Stimulated activated CD4-positive, alpha-beta T cell treated with anti-CD3 and anti-CD28 coated beads, Interleukin-4, amount 100 ng/mL, for 48 hours (primary cell): ENCODE measurements at places on chromosomes 6 and 20.

GRCh38 chr20:46915575-46916257, 21.1 kb downstream of the EYA2 start:
- no peak for DNase-seq

GRCh38 chr6:47083586-47084047, 41.5 kb upstream of the ADGRF1 start:
- DNase-seq, result no peak

- no peak for DNase-seq
These were observed 208.6 kb downstream of the UST start for GRCh38 chr6:148955441-148955840.

GRCh38 chr20:39270837-39271604, 308.9 kb downstream of the DHX35 start:
- no peak for DNase-seq

GRCh38 chr6:108222504-108222903, 38.3 kb downstream of the SNX3 start:
- no peak for DNase-seq

DNA sequence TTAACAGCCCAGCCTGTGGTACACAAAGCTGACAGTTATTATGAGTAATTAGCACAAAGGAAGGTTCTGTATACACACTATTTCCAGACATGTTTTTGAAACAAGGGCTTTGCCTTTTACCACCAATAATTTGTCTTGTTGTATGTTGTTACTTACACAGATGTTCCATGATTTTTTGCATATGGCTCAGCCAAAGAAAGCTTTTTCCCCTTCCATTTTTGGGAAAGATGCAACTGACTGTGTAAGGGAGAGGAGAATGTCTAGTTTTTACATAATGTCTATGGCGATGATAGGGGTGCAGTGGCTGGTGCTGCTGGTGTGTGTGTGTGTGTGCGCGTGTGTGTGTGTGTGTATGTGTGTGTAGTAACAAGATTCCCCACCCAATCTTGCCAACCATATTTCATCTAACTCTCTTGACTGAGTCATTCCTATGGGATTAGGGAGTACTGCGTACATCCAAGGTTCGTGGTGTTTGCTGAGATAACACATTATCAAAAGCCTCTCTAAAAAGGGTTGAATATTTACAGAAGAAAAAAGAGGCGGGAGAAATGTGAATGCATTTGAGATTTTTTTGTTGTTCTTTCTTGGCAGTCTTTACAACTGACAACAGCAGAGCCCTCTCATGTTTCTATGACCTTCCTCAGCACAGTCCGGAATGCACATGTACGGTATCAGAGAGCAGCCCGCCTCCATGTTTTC, 192.2 kb downstream of the GMPR start:
- DNase-seq, result no peak

GRCh38 chr20:46657618-46658017, 6.4 kb upstream of the SLC13A3 start:
- no peak for DNase-seq

GRCh38 chr20:6426287-6426891, 303.6 kb upstream of the FERMT1 start:
- no peak for DNase-seq

GRCh38 chr6:112415366-112415765, 68.2 kb downstream of the RFPL4B start:
- DNase-seq, result no peak

- no peak for DNase-seq
These were observed 61.8 kb upstream of the ADGRF1 start for GRCh38 chr6:47103931-47104330.

GRCh38 chr6:167211881-167212712, 54.3 kb upstream of the GPR31 start:
- DNase-seq, result no peak

- DNase-seq, result no peak
These were observed 95.6 kb upstream of the SUPT3H start for GRCh38 chr6:45473121-45473993.

DNA sequence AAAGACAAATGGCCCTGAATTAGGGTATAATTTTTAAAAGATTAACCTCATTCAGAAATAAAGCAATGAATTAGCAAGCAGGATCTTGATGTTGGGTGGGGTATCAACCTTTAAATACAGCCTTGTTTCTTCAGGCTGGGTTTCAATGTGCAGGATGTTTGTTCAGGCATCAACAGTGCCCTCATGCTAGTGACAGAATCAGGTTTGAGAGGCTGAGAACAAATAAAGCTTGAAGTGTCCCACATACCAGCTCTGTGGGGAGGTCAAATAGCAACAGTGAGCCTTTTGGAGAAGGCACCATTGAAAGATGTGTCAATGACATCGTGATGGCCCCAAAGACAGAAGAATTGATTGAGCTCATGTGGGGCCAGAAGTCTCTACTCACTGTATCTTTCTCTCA, 68.2 kb downstream of the MTFR2 start:
- no peak for DNase-seq

GRCh38 chr20:58678806-58679205, 13.8 kb upstream of the NPEPL1 start:
- no peak for DNase-seq

DNA sequence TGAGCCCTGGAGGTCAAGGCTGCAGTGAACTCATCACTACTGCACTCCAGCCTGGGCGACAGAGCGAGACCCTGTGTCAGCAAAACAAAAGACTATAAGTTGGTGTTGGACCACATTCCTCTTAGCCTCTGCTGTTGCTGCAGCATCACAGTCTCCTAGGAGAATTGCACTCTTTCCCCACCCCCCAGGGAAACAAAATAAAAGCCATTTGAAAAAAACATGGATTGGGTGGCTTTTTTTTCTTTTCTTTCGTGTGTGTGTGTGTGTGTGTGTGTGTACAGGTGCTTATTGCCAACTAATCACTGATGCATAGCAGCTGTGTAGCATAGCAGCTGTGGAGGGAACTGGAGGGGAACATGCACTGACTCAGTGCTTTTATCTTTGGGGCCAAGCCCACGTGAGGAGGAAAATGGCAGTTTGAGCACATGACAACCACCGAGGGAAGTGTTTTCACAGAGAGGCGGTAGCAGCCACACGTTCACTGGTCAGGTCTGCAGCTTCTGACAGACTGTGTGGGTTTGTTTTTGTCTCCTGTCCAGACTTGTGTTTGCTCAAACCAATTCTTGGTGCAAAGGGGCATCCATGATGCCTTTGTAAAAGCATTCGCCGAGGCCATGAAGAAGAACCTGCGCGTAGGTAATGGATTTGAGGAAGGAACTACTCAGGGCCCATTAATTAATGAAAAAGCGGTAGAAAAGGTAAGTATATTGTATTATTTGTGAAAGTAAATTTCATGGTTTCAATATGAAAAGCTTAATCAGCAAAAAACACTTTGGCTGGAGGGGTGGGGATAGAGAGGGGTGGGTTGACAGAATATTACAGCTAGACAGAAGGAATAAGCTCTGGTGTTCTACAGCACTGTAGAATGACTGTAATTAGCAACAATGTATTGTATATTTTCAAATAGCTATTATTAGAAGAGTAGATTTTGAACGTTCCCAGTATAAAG, 27.7 kb downstream of the ALDH5A1 start:
- DNase-seq, result no peak

DNA sequence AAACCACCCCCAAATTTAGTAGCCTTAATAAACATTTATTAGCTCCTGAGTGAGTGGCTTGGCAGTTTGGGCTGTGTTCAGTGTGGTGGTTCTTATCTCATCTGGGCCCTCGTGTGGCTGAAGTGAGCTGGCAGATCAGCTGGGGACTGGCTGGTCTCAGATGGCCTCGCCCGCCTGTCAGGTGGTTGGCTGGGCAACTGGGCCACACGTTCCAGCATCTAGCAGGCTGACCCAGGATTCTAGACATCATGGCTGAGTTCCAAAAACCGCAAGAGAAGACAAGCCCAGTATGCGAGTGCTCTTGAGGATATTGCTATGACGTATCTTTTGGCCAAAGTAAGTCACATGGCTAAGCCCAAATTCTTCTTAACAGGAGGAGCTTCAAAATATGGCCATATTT, 28.9 kb downstream of the EIF2S2 start:
- DNase-seq, result no peak

DNA sequence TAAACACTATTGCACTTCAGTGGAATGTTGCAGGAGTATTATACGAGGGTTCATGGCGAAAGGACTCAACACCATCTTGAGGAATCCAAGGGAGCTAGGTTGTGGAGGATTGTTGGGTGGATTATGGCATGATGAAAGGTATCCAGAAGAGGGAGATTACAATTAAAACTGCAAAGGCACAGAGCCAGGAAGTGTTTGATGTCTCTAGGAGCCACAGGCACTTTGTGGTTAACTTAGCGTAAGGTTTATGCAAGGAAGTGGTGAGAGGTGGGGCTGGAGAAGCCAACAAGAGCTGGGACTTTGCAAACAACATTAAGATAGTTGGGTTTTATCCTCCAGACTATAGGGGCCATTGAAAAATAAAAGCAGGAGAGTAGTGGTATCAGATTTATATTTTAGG, 86.6 kb upstream of the TPD52L1 start:
- no peak for DNase-seq

- no peak for DNase-seq
These were observed 696.3 kb upstream of the SLC35B3 start for GRCh38 chr6:9131616-9132015.
